GM20000 (cell line): ENCODE measurements at places on chromosomes 12 and 14.
A peak's percentile ranks its signal among the peaks of the same experiment; 100 is the strongest.

DNA sequence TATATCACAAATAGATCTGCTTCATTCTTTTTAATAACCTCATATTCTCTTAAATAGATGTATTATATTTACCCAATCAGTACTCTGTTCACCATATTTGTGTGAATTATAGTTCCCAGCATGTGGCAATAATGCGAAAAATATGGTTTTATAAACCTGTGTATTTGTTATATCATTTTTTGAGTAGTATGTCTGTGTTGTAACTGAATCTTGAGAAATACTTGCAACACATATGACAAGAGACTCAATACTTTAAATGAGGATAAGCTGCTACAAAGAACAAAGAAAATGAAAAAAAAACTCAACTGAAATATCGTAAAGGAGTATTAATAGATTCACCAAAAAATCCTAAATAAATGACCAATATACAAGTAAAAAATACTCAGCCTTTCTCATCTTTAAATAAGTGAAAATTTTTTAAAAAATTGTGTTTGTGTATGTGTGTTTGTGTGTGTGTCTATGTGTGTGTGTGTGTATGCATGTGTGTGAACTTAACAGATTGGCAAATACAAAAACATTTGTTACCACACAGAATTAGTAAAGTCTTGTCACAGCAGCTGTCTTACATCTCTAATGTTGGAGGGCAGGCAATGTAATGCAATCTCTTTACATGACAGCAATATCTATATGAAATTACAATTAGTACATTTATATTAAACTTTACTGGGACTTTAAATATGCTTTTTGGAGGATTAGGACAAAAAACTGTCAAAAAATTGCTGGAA, 441.9 kb upstream of the MGAT4C start:
- DNase-seq, result no peak

GRCh38 chr14:56309198-56309597, 191.0 kb downstream of the PELI2 start:
- DNase-seq, result no peak

DNA sequence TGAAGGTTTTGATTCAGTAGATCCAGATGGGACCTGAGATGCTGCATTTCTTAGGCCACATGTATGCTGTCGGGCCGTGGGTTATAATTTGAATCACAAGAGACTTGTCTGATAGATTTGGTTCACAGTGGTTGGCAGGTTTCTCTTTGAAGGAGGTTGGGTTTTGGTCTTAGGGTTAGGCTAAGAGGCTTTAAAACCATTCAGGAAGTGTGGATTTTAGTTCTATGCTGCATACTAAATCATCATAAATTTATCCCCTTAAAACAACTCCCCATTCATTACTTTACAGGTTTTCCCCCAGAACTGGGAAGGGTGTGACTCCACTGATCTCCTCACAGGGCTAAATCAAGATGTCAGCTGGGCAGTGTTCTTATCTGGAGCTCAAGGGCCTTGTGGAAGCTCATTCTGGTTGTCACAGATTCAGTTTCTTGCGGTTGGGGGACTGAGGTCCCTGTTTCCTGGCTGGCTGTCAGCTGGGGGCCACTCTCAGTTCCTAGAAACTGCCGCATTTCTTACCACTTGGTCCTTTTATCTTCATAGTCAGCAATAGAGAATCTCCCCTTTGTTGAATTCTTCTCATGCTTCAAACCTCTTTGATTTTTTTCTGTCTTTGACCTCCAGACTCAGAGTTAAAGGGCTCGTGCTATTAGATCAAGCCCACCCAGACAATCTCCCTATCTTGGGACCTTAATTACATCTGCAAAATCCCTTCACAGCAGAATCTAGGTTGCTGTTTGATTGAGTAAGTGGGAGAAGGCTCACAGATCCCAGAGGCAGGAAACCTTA, 20.6 kb upstream of the PCNX1 start:
- DNase-seq, result no peak

- peak; percentile 60 for DNase-seq
Observed at GRCh38 chr12:118714051-118714460, 267.3 kb upstream of the SRRM4 start.

DNA sequence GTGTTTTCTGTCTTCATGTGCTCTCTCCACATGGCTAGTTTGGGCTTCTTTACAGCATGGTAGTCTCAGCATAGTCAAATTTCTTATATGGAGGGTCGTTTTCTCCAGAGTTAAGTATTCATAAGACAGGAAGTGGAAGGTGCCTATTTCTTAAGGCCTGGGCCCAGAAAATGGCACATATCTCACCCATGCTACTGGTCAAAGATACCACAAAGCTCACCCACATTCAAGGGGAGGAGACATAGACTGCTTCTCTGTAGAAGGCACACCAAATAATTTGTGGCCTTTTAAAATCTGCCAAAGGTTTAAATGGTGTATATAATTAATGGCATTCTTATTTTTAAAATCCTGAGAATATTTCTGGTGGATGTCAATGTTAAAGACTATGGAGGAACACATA, 44.8 kb downstream of the CCDC91 start:
- no peak for DNase-seq

GRCh38 chr14:68416171-68416570, 376.7 kb downstream of the ZFP36L1 start:
- DNase-seq, result no peak
